Left hindlimb (tissue), 1 donor: ENCODE measurements at places on chromosomes 5 and 9.

- no peak for DNase-seq
Observed at GRCh38 chr9:132989414-132989996, 11.0 kb downstream of the GFI1B start.

GRCh38 chr5:54571462-54571861 is 53.9 kb downstream of the SNX18 start:
- no peak for DNase-seq

- DNase-seq = no peak
Observed at GRCh38 chr9:19160085-19160484, 32.8 kb upstream of the PLIN2 start.

- DNase-seq = no peak
Observed at GRCh38 chr9:128805661-128806060, 12.6 kb upstream of the ENDOG start.

DNA sequence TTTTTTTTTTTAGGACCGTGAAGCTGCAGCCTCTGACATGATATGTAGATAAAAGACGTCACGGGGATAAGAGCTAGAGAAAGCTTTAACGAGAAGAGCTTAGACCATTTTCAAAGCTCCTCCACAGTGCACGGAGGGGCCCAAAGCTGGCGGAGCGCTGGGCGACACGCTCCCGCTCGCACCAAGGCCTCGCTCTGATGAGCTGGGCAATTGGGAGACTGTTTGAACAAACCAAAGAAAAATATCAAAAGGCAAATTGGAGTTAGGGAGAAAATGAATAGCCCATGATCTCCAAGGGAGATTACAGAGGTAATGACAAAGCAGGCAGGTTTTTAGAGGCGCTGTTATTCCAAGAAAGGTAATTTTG is 179.4 kb downstream of the SREK1 start:
- no peak for DNase-seq

DNA sequence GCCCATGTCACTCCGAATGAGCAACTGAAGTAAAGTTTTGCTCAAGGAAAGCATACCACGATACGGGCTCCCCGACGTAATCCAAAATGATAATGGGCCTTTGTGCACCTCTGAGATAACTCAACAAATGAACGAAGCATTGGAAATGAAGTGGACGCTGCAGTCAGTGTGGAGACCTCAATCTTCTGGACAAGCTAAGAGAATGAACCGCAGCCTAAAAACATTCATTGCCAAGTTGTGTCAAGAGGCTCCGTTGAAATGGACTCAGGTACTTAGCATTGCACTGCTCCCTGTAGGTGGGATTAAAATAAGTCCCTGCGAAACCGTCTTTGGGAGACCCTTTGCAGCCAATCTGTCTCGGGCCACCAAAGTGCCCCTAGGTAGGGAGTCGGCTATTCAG is 3.9 kb upstream of the LCN9 start:
- no peak for DNase-seq

- no peak for DNase-seq
Observed at GRCh38 chr5:137205231-137206027, 293.7 kb downstream of the SPOCK1 start.

- DNase-seq = no peak
Observed at GRCh38 chr9:135544981-135545635, 818 bp upstream of the OBP2A start.

GRCh38 chr5:74626386-74627222 is 13.9 kb downstream of the ENC1 start:
- DNase-seq = no peak

DNA sequence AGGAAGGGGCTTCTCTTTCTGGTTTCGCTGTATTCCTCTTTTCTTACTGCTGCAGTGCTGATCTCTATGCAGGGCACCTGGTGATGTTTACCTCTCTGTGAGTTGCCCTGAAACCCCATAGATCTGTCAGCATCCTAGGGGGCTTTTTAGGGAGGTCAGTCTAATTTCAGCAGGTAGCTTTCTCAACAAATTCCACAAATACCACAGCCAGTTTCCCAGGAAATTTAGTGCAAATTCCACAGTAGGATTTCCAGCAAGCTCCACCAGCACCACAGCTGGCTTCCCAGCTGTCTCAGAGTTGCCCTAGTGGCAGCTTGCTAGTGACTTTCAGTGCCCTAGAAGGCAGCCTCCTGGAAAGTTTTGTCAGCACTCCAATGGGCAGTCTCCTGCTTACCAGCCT is 379.1 kb upstream of the SMC2 start:
- peak; percentile 16 for DNase-seq

DNA sequence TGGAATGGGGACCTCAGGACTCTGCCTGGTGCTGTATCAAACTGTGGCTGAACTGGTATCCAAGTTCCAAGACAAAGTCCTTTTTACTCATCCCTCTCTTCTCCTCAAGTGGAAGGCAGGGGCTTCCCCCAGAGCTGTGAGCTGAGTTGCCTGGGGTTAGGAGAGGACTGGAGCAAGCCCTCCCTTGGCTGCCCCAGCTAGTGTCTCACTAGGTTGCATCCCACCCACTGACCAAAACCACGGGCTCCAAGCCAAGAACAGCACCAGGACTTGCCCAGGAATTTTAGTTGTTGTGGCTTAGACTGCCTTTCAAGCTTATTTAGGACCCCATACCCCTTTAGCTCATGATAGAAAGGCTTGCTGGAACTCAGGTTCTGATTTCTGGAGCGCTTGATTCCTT is 158.7 kb upstream of the TNC start:
- DNase-seq = no peak

DNA sequence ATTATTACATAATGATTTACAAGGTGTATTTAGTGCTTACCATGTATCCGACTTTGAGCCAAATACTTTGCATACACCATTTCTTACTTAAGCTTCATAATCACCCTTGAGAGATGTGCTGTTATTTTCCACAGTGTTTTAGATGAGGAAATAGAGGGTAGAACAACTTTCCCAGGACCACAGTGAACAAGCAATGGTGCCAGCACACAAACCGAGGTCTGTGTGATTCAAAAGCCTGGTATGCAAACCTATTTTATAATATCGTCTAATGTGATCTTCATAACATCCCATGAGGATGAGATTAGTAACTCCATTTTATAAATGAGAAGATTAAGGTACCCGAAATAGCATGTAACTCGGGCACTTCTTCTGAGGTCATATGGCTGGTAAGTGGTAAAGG is 294.7 kb downstream of the NSG2 start:
- no peak for DNase-seq

DNA sequence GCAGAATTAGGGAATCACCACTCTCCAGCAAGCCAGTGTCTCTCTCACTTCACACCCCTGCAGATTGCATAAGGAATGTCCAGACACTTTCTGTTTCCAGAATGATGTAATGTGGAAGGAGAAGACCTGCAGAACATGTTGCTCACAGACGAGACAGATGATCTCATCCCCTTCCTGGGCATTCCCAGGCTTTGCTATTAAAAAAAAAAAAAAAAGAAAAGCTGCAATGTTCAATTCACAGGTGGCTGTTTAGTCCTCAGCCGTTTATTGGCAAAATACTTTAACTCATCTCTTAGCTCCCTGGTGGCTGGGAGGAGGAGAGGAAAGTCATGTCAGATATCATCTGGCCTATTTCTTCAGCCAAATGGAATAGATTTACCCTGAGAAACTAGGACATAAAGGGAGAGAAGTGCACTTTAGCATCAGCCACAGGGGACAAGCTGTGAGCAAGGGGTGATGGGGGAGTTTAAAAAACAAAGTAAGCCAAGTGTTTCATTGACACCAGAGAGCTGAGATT is 95.9 kb upstream of the TNC start:
- peak; percentile 49 for DNase-seq

DNA sequence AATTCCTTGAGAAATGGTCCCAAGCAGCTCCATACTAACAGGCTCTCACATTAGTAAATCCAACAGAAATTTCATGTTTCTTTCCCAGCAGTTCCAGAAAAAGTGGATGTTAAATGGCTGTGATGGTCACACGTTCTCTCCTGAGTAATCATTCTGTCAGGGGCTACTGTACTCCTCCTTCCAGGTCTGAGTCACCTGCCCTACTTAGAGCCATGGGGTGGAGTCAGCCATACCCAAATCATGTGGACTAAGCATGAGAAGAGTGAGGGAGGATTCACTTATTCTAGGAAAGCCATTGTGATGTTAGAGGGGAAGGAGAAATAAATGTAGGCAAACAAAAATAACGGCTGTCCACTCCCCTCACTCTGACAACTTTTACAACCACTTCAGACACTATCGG is 547.2 kb downstream of the CSNK1G3 start:
- no peak for DNase-seq

DNA sequence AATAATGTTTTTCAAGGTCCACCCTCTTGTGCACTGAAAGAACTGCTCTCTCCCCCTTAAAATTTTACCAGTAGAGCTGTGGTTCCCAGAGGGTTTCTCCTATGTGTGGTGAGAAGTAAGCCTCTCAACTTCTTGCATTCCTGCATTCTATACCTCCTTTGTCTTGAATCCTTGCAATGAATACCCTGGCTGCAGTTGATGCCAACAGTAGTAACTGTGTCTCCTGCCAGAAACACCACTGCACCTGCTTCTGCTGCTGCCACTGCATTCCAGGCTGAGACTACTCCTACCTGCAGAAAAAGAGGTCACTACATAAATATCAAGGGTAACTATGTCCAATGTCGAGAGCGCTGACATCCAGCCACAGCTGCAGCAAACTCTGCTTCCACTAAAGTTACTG is 203.7 kb downstream of the TMEM167A start:
- no peak for DNase-seq

DNA sequence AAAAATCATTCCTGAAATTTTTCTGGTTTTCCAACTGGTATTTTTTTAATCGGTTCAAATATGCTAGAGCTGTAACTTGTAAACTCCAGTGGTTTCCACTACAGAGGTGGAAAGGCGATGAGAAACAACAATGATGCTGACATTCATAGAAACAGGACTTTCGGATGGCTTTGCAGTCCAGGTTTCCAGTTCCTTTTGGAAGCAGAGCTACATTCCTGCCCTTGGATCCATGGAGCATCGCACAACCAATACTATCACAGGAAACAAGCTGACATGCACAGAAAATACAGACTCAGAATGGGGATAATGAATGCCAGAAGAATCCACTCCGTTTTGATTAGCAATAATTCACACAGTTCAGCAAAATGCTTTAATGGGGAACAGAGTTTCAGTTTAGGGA is 140.0 kb downstream of the EPB41L4A start:
- no peak for DNase-seq

- peak; percentile 17 for DNase-seq
Observed at GRCh38 chr5:404666-405241, 38.2 kb upstream of the EXOC3 start.

DNA sequence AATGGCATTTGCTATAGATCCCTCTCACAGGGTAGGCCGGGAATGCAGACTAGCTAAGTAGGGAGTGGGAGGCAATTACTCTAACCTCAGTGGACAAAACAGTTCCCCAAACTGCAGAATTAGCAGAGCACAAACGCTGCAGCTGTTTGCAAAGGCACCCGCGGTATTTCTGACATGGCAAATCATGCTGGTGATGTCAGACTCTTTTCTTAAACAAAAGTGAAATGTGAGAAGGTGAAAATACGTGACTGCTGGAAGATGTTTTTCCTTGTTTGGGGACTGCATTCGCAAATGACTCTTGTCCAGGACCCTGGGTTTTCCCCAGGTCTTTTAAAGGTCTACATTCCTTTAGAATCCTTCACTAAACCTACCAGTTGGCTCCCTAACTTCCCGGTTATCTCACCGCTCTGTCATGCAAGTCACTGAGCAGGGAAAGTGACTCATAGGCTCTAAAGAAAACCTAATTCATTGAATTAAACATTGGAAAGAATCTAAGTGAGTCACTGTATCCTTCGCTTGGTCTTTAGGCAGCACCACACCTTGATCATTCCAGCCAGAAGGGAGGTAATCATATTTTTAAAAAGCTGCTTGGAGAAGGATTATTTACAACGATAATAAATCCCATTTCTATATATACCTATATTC is 91.5 kb upstream of the DNAH5 start:
- DNase-seq = peak; percentile 62

DNA sequence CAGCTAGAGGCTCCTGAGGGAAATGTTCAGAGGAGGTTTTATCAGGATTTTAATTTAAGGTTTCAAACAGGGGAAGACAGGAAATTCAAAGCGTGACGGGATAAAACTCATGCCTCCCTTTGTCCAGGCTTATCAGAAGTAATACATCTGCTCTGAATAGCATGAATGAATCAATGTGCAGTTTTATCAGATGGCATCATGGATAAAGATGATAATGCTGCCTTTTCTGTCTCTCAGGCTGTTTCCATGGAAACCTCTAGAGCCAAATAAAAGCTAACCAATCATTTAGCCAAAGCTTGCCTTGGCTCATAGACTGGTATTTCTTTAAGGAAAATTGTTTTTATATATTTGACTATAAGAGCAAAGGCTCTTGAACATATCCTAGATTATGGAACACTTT is 16.4 kb downstream of the MFAP3 start:
- no peak for DNase-seq

DNA sequence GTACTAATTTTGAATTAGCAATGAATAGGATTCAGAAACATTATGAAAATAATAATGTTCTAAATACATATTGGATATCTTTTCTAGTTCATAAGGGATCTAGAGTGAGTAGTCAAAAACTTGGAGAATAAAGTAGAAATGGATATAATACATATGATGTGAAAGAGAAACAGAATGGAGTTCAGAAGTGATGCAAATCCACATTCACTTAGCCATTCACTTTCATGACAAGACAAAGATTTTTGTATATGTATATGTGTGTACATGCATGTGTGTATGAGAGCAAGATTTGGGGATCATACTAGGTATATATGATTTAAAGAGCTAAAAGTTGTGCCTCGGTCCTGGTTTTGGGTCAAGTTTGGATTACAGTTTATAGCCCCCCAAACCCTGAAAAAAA is 34.1 kb downstream of the TMEM252 start:
- DNase-seq = no peak

- DNase-seq = no peak
Observed at GRCh38 chr5:78634634-78635033, 13.9 kb downstream of the LHFPL2 start.

- no peak for DNase-seq
Observed at GRCh38 chr9:81113453-81114124, 575.8 kb downstream of the TLE1 start.

GRCh38 chr5:155189981-155190380 is 176.4 kb downstream of the KIF4B start:
- DNase-seq = no peak

DNA sequence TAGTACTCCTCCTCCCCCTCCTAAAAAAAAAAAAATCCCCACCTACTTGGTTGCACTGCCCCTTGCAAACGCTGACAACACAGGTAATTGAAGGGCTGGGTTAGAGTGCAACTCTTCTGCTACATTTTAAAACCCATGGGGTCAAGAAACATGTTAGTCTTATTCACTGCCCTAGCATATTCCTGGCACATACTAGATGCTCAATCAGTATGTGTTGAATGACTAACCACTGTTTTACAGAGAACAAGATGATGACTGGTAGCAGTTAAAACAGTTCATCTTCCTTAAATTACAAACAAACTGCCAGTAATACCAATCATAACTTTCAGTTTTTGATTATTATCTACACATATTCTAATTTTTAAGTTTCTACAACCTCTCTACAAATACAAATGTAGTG is 124.4 kb downstream of the NFIB start:
- no peak for DNase-seq
